ENCODE measurements at places on chromosomes 5 and 9.

- no peak for DNase-seq
These were observed 11.8 kb downstream of the CARD19 start for GRCh38 chr9:93107825-93108161.

DNA sequence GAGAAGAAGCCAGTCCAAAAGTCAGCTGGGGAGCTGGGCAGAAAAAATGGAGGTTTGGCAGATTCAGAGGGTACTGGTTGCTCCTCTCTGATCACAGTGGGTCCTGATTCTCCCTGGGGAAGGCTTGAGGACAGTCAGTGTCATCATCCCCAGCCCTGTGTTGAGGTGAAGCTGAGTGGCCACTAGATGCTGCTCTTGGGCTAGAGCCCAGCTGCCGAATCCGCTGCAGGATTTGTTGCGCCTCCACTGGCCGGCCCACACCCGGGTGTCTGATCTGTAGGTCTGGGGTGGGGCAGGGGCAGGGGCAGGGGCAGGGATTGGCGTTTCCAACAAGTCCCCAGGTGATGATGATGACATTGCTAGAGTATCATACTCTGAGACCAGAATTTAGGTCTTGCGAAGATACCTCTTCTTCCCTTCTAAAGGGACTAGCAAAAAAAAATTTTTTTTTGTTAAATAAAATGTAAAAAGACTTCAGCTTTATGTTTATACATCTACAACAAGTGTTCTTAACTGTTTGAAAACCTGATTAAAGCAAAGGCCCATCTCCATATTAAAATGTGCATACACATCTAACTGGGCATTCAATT lies 106.8 kb downstream of the PDE6A start:
- peak; percentile 25 for DNase-seq

DNA sequence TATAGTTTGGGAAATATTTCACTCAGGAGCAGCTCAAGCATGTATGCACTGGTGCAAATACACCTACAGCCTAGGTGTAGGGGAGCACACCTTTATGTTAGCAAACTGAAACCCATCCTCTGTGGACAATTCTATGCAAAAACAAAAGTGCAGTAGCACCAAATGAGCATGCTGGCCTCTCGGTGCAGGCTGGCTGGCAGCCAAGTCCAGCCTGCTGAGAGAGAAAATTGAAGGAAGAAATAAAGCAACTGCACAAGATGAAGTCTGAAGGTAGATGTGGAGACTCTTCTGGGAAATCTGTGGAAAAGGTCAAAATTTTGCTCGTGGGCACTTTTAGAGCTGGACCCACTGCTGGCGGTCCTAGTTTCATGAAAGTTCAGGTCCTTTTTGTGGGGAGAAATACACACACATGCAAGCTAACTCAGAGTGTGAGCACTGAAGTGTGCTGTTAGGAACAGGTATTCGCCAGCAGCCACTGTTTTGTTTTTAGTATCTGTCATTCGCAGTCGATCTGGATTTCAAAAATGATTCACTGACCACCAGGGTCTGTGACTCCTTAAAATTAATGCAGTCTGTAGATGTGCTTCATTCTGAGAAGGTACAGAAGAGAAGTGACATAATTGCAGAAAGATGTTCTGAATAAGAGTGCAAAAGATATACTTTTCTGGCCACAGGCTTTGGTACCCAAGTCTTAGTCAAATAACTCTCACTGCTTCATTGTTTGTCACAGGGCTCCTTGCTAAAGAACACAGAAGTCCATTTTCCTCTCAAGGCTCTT lies 281.7 kb downstream of the PARP8 start:
- no peak for DNase-seq

GRCh38 chr5:176369934-176370711 lies 4.8 kb downstream of the ARL10 start:
- no peak for DNase-seq

DNA sequence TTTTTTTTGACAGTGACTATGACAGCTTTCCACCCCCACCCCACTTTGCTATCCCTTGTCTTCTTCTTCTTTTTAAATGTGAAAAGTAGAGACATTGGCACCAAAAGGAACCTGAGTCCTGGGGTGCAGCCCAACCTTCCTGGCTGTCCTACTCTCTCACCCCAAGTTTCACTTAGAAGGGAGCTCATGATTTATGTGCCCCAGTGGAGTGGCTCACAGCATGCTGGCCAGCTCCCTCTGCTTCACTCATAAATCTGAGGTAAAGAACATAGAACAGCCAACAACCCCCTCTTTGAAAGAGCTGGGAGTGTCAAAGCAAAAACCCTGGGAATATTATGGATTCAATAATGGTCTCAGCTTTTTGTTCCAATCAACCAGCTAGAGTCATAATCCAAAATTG lies 196.3 kb upstream of the DAPK1 start:
- no peak for DNase-seq

GRCh38 chr9:102514541-102514940 lies 480.6 kb upstream of the CYLC2 start:
- no peak for DNase-seq

DNA sequence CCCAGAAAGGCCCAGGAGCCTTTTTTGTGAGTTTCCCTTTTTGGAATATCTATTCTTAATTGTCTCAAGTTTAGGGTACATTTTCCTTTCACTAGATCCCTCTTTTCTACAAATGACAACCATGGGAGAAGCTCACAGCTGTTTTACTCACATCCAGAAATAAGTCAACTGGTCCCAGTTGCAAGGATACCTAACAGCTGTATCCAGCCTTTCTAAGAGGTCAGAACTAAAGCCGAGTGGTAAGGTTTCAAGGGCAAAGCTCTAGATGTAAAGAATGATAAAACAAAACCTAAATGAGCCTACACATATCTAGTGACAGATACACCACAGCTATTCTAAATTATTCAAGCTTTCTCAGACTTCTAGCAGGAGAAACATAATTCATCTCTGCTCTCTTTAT lies 4.4 kb downstream of the FGF10 start:
- no peak for DNase-seq

GRCh38 chr5:36703245-36703860 lies 96.9 kb downstream of the SLC1A3 start:
- no peak for DNase-seq

DNA sequence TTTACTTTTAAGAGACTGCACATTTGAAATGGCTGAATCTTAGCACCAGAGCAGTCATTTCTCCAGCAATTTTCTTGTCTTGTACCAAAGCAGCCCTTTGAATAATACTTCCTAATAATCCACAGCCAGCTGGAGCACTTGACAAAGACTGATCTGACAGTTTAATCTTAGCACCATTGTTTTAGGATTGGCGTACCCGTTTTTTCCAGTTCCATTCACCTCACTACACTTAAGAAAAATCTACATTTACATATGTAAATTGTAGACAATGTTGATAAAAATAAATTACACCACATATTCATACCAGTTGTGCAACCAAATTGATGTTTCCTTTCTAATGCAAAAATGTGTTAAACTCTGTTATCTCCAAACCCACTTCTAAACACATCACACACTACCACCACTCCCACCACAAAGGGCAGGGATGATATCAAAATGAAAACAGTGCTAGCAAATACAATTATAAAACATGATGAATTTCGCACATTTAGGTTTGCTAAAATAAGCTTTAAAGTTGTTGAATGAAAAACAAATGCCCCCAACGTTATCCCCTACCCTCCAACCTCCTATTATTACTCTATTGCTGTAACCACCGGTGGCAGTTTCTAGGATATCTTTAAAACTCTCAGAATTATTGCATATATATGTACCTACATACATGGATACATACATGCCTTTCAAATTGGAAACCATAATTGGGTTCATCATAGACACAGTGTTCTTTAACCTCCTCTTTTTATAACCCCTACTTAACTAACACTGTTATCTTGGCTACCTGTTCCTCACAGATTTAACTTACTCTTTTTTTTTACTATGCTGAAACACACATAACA lies 21.5 kb downstream of the SERINC5 start:
- DNase-seq = no peak

GRCh38 chr9:132792547-132792946 lies 85.5 kb downstream of the AK8 start:
- no peak for DNase-seq

DNA sequence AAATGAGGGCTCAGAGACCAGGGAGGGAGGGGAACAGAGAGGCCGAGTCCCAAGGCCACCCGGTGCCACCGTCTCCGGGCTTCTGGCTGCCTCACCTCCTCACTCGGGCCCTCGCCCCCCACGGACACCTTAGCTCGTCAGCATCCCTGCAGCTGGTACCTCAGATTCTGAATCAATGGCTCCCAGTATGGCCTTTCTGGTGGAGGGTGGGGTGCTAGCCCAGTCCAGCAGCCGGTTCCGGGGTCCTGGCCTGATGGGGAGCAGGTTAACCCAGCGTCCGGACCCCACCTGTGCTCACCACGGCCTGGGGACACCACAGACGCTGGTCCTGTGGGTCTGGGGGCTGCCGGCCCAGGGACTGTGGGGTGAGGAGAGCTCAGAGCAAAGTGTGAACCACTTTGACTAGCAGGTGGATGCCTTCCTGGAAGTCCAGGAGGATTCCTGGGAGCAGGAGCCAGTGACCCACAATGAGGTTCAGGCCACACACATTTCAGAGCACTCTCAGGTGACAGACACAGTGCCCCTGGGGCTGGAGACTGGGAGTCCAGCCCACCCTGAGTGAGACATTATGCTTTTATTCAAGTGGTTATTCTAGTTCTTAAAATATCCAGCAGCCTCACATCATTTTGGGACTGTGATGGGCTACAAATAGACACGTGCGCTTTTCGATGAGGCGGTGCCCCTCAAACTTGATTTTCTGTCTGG lies 53.3 kb downstream of the AHRR start:
- DNase-seq = no peak

DNA sequence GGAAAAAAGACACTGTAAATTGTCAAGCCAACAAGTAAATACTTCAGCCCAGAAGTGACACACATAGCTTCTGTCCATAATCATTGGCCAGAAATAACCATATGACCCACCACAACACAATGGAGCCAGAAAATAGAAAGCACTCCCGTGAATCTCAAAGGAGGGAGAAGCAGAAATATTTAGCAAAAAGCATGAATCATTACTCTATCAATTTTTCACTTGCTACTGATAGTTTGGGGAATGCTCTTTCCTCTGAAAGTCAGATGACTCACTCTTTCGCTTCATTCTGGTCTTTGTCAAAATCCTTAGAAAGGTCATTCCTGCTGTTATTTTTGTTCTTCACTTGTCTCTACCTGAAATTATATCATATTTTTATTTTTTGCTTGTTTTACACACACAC lies 312.6 kb downstream of the TMEM232 start:
- DNase-seq = no peak

- no peak for DNase-seq
These were observed 17.0 kb upstream of the MXD3 start for GRCh38 chr5:177328545-177329231.

GRCh38 chr5:59079622-59080620 lies 497.0 kb downstream of the RAB3C start:
- DNase-seq = no peak

GRCh38 chr5:39106322-39106721 lies 32.1 kb upstream of the RICTOR start:
- no peak for DNase-seq

Measured in NCI-H1694 (cell line).